Neuronal stem cell (in vitro differentiated cells): ENCODE measurements at places on chromosomes 5 and 9.

- DNase-seq, result no peak
- no peaks in the 10 kb centered on the region for H3K36me3 ChIP-seq
- H3K4me1 ChIP-seq, result peaks cover 24% of the 10 kb centered on the region
- H3K27me3 ChIP-seq, result no peaks in the 10 kb centered on the region
These were observed 49.5 kb downstream of the RXRA start for GRCh38 chr9:134375430-134376385.

DNA sequence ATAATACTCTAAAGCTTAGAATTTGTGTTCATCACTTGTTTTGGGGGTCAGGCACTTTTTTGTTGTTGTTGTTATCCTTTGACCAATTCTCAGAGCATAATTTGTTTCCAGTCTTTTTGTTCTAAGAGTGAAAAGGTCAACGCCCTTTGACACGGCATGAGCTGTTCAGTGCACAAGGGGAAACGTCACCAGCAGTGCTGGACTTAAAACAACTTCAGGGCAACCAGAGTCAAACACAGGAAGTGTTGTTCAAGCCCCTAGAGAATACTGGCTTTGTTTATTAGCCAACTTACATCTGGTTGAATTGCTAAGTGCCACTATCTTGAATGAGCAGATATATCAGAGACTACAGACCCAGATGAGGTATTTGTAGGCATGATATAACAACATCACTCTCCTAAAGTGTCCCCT, 368.9 kb downstream of the TMEM161B start:
- no peak overlapping the region for H3K4me3 ChIP-seq
- H3K4me1 ChIP-seq, result peaks cover 14% of the 10 kb centered on the region
- H3K27ac ChIP-seq, result no peak overlapping the region
- peaks cover 42% of the 10 kb centered on the region for H3K27me3 ChIP-seq
- peak; percentile 90 for DNase-seq

DNA sequence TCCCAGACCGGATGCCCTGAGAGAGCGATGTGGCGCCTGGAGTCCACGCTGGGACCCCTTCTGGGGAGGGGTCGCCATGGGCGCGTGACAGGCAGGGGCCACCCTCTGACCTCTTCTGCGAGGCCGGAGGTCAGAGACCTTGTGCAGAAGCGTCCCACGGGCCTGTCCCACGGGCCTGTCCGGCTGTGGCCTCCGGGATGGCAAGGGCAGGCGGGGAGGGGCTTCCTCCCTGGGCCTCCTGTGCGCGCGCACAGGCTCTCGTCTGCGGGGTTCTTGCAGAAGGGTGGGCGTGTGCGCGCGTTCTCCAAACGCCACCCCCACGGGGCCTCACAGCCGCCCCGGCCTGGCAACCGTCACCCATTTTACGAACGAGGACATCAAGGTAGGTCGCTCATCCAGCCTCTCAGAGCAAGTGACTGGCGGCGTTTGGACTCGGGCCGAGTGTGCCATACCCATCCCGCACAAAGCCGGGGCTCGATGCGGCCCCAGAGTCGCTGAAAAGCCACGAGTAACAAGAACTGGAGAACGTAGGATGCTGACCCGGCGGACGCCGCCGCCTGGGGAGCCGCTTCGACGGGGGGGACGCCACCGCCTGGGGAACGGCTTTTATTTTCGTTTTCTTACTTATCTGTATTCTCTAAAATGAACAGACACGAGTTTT, 897 bp downstream of the AHRR start:
- peaks cover 33% of the 10 kb centered on the region for H3K27me3 ChIP-seq
- H3K4me1 ChIP-seq, result peaks cover under 1% of the 10 kb centered on the region
- peak overlapping the region; percentile 80 for H3K4me3 ChIP-seq

GRCh38 chr5:77168161-77168878, 42.2 kb upstream of the PDE8B start:
- no peak overlapping the region for H3K27ac ChIP-seq
- H3K4me3 ChIP-seq, result no peak overlapping the region
- no peaks in the 10 kb centered on the region for H3K27me3 ChIP-seq

- H3K27me3 ChIP-seq, result no peaks in the 10 kb centered on the region
- no peak for DNase-seq
- H3K27ac ChIP-seq, result no peak overlapping the region
- H3K4me1 ChIP-seq, result peaks cover 2% of the 10 kb centered on the region
These were observed 245.8 kb downstream of the TLE4 start for GRCh38 chr9:79817438-79818004.

DNA sequence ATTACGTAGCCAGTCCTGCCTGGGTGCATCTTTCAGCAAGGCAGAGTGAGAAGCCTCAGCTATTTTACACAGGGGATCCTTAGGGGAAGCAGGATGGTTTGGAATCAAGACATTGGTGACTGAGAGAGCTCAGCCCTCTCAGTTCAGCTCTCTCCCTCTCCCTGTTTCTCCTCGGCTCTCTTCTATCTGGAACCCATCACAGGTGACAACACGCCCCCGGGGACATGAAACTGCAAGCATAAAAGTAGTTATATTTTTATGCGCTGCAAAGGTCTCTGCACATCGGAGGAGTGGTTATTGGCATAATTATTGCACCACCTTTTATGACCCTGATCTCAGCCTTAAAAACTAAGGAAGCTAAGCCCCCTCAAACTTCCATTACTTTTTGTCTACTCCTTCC, 14.2 kb downstream of the TMOD1 start:
- no peak overlapping the region for H3K4me3 ChIP-seq
- peaks cover 2% of the 10 kb centered on the region for H3K27me3 ChIP-seq
- H3K4me1 ChIP-seq, result peaks cover 5% of the 10 kb centered on the region
- no peak for DNase-seq
- H3K27ac ChIP-seq, result no peak overlapping the region
- no peaks in the 10 kb centered on the region for H3K36me3 ChIP-seq

DNA sequence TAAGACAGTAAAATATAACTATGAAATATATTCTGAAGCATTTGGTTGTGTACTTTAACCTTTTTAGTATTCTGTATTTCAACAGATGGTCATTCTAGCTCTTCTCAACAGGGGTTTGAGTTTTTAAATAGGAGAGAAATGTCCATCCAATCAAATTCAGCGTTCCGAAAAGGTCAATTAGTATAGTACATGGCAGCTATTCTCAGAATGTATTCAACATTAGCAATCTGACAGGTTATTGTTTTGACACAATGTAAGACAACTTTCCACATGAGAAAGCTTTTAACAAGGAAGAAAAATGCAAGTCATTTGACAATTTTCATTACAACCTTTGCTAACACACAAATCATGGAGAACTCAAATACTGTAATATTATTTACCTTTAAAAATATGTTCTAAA, 996.3 kb upstream of the CDH10 start:
- DNase-seq, result no peak
- no peaks in the 10 kb centered on the region for H3K27me3 ChIP-seq
- H3K36me3 ChIP-seq, result no peaks in the 10 kb centered on the region
- H3K4me1 ChIP-seq, result no peaks in the 10 kb centered on the region
- no peak overlapping the region for H3K27ac ChIP-seq

- no peaks in the 10 kb centered on the region for H3K27me3 ChIP-seq
- H3K4me3 ChIP-seq, result no peak overlapping the region
- no peaks in the 10 kb centered on the region for H3K4me1 ChIP-seq
- H3K36me3 ChIP-seq, result peaks cover 5% of the 10 kb centered on the region
- peak; percentile 58 for DNase-seq
These were observed 144.9 kb downstream of the MYO10 start for GRCh38 chr5:16791036-16791705.

DNA sequence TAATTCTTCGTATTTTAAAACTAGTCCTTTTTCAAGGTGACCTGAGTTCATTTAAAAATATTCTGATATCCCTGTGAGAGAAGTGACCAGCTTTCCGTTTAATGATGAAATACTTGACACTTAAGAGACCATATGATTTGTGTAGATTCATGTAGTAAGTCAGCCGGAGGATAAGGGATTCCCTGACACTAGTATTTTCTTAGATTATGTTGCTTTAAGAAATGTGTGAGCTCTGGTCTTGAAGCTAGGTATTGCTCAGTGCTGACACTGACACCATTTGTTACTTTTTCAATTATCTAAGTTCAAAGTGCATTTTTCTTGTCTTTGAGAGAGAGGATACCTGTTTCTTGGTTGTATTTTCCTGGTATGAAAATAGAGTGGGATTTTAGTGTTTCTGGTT, 4.2 kb downstream of the NIPBL start:
- peaks cover 13% of the 10 kb centered on the region for H3K36me3 ChIP-seq
- peaks cover 6% of the 10 kb centered on the region for H3K4me1 ChIP-seq
- no peak for DNase-seq

DNA sequence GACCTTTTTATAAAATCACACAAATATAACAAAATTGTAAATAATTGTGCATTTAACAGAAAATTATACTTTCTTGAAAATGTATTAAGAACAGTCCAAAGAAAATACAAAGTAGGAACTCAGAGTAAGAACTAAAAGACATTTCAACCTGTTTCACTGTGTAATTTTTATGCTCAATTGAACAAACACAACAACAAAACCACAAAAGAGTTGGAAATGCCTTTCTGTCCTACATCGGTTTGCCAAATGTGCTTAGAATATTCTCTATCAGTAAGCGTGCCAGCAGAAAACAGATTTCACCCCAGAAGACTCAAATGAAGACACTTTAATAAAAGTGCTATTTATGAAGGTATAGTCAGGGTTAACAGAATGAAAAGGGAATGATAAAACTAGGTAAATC, 592.1 kb downstream of the PRELID2 start:
- no peaks in the 10 kb centered on the region for H3K27me3 ChIP-seq
- H3K4me3 ChIP-seq, result no peak overlapping the region
- H3K27ac ChIP-seq, result no peak overlapping the region

DNA sequence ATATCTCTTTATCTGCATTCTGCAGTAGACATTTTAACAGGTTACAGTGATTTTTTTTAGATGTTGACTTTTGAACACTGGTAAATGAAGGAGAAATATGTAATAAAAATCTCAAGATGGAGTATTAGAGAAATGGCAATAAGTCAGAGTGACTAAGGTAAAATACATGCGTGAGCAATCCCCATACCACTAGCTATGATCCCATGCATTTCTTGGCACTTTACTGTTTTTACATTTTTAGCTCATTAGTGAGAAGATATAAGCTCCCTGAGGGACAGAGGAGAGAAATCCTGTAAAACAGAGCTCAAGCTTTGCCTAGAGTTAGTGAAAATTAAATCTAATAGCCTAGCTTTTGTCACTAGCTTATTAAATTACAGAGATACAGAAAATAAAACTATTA, 181.9 kb upstream of the TRPM3 start:
- no peak for DNase-seq
- H3K36me3 ChIP-seq, result no peaks in the 10 kb centered on the region
- no peak overlapping the region for H3K4me3 ChIP-seq
- H3K4me1 ChIP-seq, result peaks cover 2% of the 10 kb centered on the region
- H3K27ac ChIP-seq, result no peak overlapping the region

- no peak overlapping the region for H3K27ac ChIP-seq
- peaks cover 5% of the 10 kb centered on the region for H3K4me1 ChIP-seq
- no peaks in the 10 kb centered on the region for H3K36me3 ChIP-seq
These were observed 5.1 kb upstream of the CCNJL start for GRCh38 chr5:160317434-160317833.

GRCh38 chr5:74372051-74372450, 268.5 kb downstream of the ENC1 start:
- peaks cover 7% of the 10 kb centered on the region for H3K4me1 ChIP-seq
- no peaks in the 10 kb centered on the region for H3K27me3 ChIP-seq

DNA sequence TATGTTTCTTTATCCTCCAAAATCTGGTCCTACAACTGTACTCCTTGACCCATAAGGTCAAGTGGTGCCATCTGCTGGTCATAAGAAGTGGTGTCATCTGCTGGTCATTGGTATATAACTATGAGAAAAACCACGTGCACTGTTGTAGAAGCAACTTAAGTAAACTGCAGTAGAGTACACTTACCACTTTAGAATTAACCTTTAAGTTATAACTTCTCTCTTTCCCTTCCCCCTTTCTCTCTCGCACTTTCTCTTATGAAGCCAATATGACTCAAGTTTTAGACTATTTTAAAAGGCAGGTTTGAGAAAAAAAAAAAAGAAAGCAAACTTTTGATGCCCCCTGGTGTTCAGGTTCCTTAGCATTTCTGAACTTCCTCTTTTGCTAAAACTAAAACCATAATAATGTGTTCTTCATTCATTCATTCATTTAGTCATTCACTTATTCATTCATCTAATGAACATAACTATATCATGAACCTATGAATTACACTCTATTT, 12.8 kb upstream of the MTAP start:
- peak; percentile 71 for DNase-seq
- H3K27ac ChIP-seq, result no peak overlapping the region
- H3K36me3 ChIP-seq, result no peaks in the 10 kb centered on the region
- no peaks in the 10 kb centered on the region for H3K27me3 ChIP-seq

- DNase-seq, result no peak
- H3K27ac ChIP-seq, result no peak overlapping the region
- no peak overlapping the region for H3K4me3 ChIP-seq
- H3K4me1 ChIP-seq, result peaks cover 3% of the 10 kb centered on the region
- no peaks in the 10 kb centered on the region for H3K27me3 ChIP-seq
These were observed 31.0 kb upstream of the TENT4A start for GRCh38 chr5:6682239-6682638.

- H3K27me3 ChIP-seq, result no peaks in the 10 kb centered on the region
- no peaks in the 10 kb centered on the region for H3K4me1 ChIP-seq
These were observed 15.9 kb downstream of the ADAMTSL1 start for GRCh38 chr9:18489861-18490260.

- no peak for DNase-seq
- H3K36me3 ChIP-seq, result no peaks in the 10 kb centered on the region
- no peak overlapping the region for H3K4me3 ChIP-seq
- H3K4me1 ChIP-seq, result no peaks in the 10 kb centered on the region
- no peak overlapping the region for H3K27ac ChIP-seq
These were observed 24.5 kb downstream of the RETREG1 start for GRCh38 chr5:16592255-16592654.

GRCh38 chr5:57032151-57032551, 80.2 kb upstream of the MIER3 start:
- no peak for DNase-seq
- no peak overlapping the region for H3K27ac ChIP-seq
- H3K27me3 ChIP-seq, result no peaks in the 10 kb centered on the region
- H3K4me3 ChIP-seq, result no peak overlapping the region
- H3K36me3 ChIP-seq, result no peaks in the 10 kb centered on the region

DNA sequence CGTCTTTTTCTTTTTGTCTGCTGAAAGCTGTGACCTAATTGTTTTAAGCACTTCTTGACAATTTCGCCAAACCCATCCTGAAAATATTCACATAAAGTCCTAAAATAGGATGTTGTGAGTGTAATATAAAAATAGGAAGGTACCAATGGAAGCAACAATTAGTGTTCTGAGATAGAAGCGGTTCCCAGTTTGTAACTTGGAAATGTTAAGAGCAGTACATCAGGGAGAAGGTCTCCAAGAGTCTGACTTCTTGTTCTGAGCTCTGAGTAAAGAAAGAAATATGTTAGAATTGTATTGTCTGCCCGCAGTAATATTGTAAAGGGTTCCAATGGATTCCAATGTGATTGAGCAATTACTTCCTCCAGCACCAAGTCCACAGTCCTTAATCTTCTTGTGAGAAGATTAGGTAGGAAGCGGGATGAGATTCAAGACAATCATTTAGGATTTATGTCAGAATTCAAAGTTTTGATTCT, 3.9 kb downstream of the VCAN start:
- no peak overlapping the region for H3K27ac ChIP-seq
- peaks cover 7% of the 10 kb centered on the region for H3K4me1 ChIP-seq
- peaks cover 62% of the 10 kb centered on the region for H3K36me3 ChIP-seq
- H3K27me3 ChIP-seq, result no peaks in the 10 kb centered on the region
- no peak for DNase-seq
- H3K4me3 ChIP-seq, result peak overlapping the region; percentile 87
